ENCODE measurements at places on chromosomes 5 and 9.

GRCh38 chr5:98722188-98722587 is 51.3 kb upstream of the RGMB start:
- DNase-seq, result no peak

DNA sequence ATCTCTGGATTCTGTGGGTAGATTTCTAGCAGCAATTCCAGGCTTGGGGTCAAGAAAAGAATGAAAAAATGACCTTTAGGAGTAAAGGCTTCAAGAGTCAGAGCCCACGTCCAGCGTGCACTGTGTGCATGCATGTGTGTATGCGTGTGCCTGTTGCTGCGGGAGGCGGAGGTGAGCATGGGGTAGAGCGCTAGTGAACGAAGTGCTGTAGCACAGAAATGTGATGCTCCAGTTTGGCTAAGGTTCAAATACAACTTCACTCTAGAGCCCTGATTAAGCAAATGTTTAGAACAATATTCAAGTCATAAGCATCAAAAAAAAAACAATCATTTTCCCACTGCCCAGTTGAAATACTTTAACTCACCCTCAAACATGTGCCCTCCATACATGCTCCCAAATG is 403.9 kb downstream of the ZNF608 start:
- peak; percentile 52 for DNase-seq

DNA sequence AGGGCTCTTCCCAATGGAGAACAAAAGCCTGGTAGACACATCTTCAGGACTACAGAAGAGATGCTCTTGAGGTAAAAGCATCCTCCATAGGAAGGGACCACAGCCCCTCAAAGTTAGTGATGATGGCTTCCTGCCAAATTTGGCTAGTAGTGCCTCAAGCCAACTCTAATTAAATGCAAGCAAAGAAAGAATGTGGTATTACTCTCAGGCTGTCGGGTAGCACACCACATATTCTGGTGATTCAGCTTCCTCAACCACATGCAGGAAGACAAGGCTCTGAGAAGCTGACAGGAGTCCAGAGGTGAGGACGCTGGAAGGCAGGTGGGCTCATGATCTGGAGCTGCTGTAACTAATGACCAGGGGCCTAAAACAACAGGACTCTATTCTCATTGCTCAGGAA is 37.2 kb upstream of the S1PR3 start:
- no peak for DNase-seq

- no peak for DNase-seq
These were observed 64.1 kb downstream of the OSTF1 start for GRCh38 chr9:75152416-75152815.

DNA sequence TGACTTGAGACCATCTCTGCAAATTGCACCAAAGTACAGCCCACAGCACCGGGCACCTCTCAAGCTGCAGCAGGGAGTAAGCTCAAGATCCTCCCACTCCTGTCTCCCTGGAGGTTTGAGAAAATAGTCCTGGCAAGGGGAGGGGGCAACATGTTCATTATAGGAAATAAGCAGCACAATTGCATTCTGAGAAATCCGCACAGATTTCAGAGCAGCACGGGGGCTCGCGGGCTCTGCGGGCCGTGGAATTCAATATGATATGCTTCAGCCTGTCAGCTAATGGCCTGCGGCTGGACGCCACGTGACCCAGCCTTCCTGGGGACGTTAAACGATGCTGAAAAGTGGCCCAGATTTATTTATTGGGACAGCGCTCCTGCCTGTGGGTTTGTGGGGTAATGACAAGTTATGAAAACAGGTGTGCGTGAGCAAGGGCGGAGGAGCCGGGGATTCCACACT is 156.4 kb downstream of the DAB2IP start:
- no peak for DNase-seq

DNA sequence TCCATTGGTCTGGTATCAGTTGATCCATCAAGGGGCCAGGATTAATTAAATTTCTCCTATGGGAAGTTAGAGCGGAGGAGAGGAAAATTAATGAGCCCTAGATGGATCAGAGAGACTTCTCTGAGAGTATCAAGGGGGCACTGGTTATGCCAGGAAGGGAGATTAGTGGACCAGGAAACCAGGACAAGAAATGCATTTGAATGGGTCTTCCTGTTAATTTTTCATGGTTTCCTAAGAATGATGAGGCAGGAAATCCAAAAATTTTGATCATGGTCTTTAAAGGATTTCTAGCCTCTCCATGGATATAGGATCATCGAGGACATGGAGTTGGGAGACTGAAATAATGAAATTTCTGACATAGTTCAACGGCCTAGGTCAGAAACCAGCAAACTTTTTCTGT is 30.8 kb downstream of the FOXI1 start:
- DNase-seq, result no peak

GRCh38 chr5:169302491-169303118 is 1.7 kb upstream of the SLIT3 start:
- DNase-seq, result peak; percentile 91

GRCh38 chr5:25641124-25641523 is 996.3 kb upstream of the CDH10 start:
- DNase-seq, result no peak

DNA sequence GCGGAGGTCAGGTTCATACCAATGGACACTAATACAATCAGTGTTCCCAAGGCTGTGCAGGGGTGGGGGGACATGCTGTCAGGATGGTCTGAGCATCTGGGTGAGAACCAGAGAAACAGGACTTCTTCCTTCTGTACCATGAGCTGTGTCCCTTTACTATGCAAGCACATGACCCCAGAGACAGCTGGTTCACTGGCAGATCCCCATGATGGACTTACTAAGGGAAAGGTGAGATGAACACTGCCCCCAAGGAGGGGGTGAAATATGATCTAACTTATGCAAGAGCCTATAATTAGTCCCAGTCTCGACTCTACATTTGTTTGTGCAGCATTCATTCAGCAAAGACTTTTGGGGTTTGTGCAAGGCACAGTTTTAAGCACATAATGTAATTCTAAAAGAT is 91.4 kb downstream of the LIFR start:
- DNase-seq, result no peak

- DNase-seq, result no peak
These were observed 160.8 kb upstream of the CDKN2B start for GRCh38 chr9:22169727-22170503.

DNA sequence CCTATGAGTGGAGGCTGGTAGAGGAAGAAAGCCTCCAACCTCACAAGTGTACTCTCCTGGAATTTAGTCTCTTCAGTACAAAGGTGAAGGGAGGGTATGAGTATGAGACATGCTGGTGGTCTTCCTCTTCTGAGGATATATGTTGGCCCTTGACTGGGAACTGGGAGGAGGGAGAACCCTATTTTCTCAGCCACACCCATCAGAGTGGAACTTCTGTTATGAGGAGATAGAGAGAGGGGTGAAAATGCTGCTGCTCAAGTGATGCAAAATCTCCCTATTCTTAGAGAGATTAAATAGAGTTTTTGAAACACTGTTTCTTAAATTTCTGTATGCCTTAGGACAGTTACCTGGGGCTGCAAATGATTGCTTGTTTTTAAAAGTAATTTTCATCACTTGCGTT is 203.4 kb upstream of the PRR16 start:
- DNase-seq, result no peak
